Neuronal stem cell (in vitro differentiated cells): ENCODE measurements at places on chromosomes 7 and 10.

DNA sequence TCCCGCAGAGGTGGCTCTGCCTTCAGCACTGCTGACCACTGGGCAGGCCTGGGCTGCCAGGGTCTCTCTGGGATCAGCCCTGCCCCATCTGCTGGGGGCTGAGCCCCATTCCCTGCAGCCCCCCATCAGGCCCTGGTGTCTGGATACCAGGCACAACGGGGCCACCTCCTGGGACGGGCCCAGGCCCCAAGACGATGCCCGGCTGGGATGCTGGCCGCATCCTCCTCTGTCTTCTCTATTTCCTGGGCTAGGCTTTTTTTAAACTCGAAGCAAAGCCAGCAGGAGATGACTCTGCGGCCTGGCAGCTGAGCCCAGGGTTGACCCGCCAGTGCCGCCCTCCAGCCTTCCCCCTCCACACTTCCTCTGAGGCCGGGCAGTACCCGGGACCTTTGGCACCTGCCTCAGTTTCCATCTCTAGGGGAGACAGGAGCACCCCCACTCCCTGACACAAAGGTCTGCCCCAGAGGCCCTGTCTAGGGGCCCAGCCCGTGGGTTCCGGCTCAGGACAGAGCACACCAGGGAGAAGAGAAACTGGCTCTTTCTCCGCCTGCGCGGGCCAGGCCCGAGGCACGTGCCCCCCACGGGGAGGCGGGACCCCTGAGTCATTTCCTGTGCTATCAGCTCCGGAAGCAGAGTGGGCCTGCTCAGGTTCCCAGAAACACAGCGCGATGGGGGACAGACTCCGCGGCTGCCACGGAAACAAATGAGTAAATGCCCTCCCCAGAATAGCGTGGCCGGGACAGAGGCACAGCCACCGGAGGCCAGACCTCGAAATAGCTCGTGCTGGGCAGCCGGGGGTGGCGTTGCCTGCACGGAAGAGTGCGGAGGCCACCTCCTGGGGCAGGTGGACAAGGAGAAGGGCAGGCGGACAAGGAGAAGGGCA, 84.6 kb upstream of the PDGFA start:
- no peak for DNase-seq

DNA sequence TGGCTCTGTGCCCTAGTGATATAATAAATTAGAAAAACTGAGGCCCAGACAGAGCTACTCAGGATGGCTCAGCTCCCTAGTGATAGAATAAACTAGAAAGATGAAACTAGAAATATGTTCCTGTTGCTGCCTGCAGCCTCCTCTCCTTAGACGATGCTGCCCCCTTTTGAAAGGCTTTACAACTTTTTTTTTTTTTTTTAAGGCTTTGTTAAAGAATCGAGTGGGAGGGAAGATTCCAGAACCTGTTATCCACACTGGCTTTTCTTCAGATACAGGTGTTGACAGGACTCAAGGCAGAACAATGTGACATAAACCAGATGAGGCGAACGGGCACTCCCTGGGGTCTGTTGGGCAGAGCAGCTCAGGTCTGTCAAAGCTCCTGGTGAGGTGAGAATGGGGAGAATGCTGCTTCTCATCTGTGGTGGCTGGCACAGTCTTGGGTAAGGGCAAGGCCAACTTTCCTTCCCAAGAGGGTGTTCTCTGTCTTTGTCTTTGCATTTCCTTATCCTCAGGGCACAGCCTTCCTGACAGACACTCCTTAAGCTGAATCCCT, 175.1 kb downstream of the COBL start:
- peak; percentile 26 for DNase-seq

DNA sequence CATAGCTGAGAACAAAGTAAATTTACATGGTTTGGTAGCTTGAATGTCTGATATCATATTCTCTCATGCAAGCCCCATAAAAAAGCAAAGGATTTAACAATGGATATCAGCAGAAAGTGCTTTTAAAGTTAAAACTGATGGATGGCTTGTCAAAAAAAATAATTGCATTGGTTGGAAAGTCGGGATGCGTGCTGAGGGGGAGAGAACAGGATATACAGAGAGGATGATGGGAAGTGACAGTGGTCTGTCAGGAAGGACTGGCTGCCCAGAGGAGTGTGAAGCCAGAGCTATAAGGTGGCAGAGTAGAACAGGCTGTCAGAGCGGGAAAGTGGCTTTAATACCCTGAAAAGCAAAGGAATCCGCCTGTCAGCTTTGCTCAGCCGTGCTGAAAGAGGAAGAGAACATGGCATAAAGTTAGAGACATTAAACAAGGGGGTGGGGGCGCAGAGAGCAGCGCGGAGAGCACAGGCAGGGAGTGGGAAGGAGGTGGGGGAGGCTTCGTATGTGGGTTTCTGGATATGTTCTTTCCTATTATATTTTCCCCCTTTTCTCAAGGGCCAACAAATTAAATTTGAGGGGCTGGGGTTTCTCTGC, 493.0 kb downstream of the LRMDA start:
- no peak for DNase-seq

DNA sequence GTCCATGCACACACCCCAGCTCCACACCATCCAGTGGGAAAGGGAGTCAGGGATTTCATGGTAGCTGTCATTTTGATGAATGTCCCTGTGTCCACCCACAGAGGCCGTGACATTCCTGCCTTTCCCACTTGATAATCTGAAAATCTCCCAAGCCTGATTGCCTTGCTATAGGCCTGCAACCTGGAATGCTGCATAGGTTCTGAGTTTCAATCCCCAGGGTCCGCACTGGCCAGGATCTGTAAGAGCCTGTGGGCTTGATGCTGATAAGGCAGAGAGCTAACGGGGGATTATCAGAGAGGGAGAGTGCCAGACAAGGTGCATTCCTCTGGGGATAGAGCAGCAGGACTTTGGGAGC, 57.5 kb downstream of the RBM20 start:
- no peak for DNase-seq

DNA sequence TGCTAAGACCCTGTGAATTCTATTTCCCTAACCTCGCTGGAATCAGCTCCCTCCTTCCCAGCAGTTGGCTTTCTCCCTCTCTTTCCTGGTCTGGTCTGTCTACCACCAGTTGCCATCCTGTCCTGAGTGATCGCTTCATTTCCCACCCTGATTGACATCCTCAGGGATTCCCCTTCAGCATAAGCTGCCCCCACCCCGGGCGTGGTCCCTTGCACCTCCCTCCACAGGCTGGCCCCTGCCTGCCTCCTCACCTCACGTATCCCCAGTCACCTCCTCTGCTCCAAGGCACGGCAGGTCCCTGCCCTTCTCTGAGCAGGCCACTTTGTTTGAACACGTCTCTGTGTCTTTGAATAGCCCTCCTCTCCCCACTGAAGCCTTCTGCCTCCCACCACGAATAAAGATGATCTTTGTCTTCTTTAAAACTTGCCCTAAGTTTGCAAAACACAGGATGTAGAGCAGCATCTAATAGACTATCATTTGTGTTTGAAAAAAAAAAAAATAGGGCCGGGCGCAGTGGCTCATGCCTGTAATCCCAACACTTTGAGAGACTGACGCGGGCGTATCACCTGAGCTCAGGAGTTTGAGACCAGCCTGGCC, 233.5 kb downstream of the CUX1 start:
- no peak for DNase-seq

DNA sequence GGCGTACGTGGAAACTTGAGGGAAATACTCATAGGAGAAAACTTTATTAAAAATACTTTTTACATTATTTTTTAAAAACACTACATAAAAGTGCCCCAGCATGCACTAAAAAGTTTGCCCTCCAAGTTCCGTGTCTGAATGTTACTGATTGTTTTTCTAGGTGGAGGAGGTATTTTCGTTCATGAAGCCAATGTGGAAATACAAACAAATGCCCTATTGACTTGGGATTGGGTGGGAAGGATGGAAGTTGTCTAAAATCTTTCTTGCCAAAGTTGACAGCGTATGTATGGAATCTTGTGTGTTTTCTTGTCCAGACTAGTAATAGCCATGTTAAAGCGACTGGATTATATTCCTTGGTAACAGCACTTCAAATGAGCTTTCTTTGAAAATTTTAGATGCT, 1.2 kb downstream of the PROSER2 start:
- DNase-seq = no peak

- no peak for DNase-seq
Measured at GRCh38 chr7:72706521-72706920, 121.5 kb downstream of the TYW1B start.

DNA sequence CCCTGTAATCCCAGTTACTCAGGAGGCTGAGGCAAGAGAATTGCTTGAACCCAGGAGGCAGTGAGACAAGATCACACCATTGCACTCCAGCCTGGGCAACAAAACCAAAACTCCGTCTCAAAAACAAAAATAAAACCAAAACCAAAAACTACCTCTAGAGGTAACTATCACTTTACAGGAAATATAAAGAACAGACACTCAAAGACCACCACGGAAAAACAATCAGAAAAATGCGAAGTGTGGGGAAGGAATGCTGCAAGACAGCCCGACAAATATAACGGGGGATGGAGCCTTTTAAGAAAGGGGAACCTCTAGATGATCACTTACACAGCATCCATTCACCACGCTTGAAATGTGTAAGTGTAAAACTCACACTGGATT, 4.3 kb downstream of the HNRNPF start:
- DNase-seq = no peak

- DNase-seq = peak; percentile 51
Measured at GRCh38 chr10:119724593-119725516, 995 bp upstream of the INPP5F start.

GRCh38 chr10:33334805-33335550, 511 bp upstream of the NRP1 start:
- DNase-seq = peak; percentile 76

- no peak for DNase-seq
Measured at GRCh38 chr10:79244841-79245504, 102.3 kb upstream of the PPIF start.

GRCh38 chr7:21566094-21566493, 23.3 kb downstream of the DNAH11 start:
- DNase-seq = no peak

- no peak for DNase-seq
Measured at GRCh38 chr7:137625197-137625596, 221.6 kb downstream of the DGKI start.

- DNase-seq = peak; percentile 75
Measured at GRCh38 chr10:59177031-59177797, 771 bp downstream of the PHYHIPL start.
